EH (cell line): ENCODE measurements at places on chromosomes 1 and 21.

DNA sequence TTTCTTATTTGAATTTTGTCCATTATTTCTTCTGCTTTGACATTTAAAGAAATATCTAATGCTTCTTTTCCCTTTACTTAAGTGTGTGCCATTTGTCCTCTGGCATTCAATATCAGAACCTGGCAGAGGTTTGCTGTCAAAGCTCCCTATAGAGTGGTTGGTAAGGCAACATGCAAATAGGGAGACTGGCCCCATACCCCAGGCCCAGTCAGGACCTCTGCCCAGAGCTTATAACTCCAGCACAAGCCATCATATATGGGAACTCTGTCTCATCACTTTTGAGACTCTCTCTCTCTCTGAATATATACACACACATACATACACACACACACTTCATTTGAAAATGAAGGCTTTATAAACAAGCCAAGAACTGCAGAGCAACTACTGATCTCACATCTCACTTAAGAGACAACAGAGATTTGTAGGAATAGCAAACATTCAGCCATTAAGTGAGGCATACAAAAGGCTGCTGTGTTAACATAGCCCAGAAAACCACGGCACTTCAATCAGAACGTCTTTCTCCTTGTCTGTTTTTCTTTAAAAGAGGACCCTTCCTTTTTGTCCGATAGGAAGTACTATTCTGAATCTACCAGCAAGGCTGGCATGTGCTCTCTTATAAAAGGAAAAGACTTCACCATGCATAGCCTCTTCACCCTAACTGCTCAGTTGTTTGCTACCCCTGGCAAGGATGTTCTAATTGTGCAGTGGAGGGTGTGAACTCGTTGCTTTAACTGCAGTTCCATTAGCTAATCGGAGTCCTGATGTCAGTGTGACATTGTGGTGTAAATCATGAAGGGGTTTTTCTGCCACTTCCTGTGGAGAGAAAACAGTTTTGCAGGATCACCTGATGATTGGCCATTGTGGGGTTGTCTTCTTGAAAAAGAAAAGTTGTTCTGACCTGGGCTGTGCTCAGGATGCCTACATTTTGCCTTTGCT, 101.7 kb downstream of the NR5A2 start:
- DNase-seq, result no peak

- no peak for DNase-seq
Observed at GRCh38 chr1:25748531-25749205, 51.3 kb upstream of the SELENON start.

- peak; percentile 68 for DNase-seq
Observed at GRCh38 chr1:3775490-3776230, 3.1 kb downstream of the SMIM1 start.

GRCh38 chr1:47569681-47570470, 132.0 kb downstream of the FOXD2 start:
- DNase-seq, result peak; percentile 98

GRCh38 chr1:240091614-240092300, at the start of gene FMN2:
FMN2 (plus strand) TSS chr1:240091883; CDS start chr1:240092110, 227 bp downstream.
- peak; percentile 79 for DNase-seq

DNA sequence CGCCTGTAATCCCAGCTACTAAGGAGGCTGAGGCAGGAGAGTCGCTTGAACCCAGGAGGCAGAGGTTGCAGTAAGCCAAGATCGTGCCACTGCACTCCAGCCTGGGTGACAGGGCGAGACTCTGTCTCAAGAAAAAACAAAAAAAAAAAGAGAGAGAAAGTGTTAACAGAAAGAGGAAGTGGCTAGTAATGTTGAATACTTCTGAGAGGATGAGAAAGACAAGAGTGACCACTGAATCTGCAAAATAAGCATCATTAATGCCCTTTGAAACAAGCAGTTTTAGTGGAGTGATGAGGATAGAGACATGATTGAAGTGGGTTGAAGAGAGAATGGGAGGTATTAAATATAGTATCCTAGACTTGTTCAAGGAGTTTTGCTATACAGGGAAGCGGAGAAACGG, 11.7 kb downstream of the MPZ start:
- no peak for DNase-seq

- peak; percentile 64 for DNase-seq
Observed at GRCh38 chr21:41966041-41966833, 12.4 kb upstream of the C2CD2 start.

- no peak for DNase-seq
Observed at GRCh38 chr1:99525331-99525730, 120.6 kb upstream of the PALMD start.

DNA sequence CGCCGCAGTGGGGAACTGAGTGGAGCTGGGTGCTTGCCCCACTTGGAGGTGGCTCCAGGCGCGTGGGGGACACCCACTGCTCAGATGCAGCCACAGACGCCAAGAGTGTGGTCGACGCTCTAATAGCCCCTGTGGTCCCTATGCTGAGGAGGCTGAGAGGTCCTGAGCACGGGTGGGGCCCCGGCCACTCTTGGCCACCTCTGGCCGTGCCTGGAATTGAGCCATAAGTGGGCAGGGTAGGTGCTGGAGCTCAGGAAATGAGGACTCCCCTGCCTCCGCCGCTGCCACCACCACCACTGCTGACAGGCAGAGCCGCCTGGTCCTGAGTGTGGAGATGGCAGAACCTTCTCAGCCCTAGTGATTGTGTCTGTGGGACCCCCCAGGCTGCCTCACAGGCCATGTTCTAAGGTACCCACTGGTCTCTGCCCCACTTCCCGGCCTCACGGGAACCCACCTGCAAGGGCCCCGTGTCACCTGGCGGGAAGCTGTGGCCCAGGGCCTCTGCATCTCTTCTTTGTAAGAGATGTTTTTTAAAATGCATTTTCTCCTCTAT, 34.6 kb upstream of the DIP2A start:
- no peak for DNase-seq
